ENCODE measurements at places on chromosomes 1 and 21.
A peak's percentile ranks its signal among the peaks of the same experiment; 100 is the strongest.

GRCh38 chr1:245419989-245420388 lies 265.2 kb downstream of the KIF26B start:
- no peak overlapping the region for H3K4me3 ChIP-seq
- H3K36me3 ChIP-seq = no peaks in the 10 kb centered on the region
- DNase-seq = no peak

GRCh38 chr1:95022644-95022926 lies 50.2 kb downstream of the ALG14 start:
- H3K27me3 ChIP-seq = no peaks in the 10 kb centered on the region
- peaks cover 5% of the 10 kb centered on the region for H3K36me3 ChIP-seq

DNA sequence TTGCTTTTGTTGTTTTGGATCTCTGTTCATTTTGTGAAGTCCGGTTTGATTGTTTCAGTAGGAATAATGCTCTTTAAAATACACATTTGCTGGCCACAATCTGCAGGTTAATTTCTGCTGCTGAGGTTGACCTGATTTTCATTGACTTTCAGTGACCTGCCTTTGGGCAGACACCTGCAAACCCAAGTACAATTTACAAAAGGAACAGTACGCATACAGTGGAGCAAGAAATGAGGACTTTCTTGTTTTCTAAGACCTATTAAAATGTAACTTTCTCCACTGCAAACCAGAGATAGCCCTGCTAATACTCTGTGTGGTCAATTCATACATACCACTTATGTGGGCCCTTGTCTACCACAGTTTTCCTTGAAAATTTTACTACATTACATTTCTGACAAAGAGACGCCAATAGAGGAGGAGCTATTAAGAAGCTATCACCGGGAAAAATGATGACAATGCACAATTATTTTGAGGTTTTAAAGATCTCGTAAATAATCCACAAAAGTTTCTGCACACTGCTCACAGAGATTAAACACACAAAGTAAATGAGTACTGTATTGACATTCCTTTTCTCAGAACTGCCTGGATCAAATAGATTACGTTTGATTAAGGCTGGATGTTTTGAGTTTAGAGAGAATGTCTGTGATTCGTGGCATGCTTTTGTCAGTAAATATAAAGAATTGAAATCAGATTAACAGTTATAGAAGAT lies 141.9 kb downstream of the SDCCAG8 start:
- no peaks in the 10 kb centered on the region for H3K27me3 ChIP-seq
- H3K4me3 ChIP-seq = no peak overlapping the region
- no peaks in the 10 kb centered on the region for H3K4me1 ChIP-seq
- H3K36me3 ChIP-seq = no peaks in the 10 kb centered on the region
- H3K27ac ChIP-seq = no peak overlapping the region

GRCh38 chr21:33008333-33009051 lies 17.2 kb upstream of the OLIG2 start:
- H3K4me1 ChIP-seq = no peaks in the 10 kb centered on the region
- no peaks in the 10 kb centered on the region for H3K36me3 ChIP-seq
- no peak for DNase-seq
- H3K27me3 ChIP-seq = no peaks in the 10 kb centered on the region
- H3K4me3 ChIP-seq = no peak overlapping the region

DNA sequence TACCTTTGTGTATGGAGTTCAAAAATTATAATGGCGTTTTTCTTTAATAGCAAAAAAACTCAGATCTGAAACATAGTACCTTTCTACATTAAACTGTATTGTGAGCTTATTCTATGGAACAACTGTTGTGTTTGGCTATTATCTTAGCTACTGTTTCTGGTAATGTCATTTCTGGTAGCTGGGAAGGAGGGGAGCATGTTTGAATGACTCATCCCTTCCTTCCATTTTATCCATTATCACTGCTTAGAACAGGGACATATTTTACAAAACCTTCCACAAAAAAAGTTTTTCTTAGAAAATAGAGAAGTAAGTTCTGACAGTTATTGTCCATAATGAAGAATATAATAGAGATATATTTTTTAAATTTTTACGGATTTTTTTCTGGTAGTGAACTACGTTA lies 128.3 kb downstream of the NRDC start:
- no peaks in the 10 kb centered on the region for H3K27me3 ChIP-seq
- no peak for DNase-seq
- no peaks in the 10 kb centered on the region for H3K36me3 ChIP-seq
- no peak overlapping the region for H3K27ac ChIP-seq
- no peaks in the 10 kb centered on the region for H3K4me1 ChIP-seq
- H3K4me3 ChIP-seq = no peak overlapping the region

- H3K36me3 ChIP-seq = no peaks in the 10 kb centered on the region
- DNase-seq = no peak
- H3K27ac ChIP-seq = peak within 1 kb of the TSS; percentile 100
Measured at GRCh38 chr1:155207806-155208540, at the start of gene THBS3. Gene THBS3 (minus strand): TSS chr1:155207897. CDS start chr1:155207876, 21 bp downstream.
